ENCODE measurements at places on chromosomes 7 and 10.

GRCh38 chr10:1492641-1493040 lies 244.7 kb downstream of the ADARB2 start:
- no peak for DNase-seq

DNA sequence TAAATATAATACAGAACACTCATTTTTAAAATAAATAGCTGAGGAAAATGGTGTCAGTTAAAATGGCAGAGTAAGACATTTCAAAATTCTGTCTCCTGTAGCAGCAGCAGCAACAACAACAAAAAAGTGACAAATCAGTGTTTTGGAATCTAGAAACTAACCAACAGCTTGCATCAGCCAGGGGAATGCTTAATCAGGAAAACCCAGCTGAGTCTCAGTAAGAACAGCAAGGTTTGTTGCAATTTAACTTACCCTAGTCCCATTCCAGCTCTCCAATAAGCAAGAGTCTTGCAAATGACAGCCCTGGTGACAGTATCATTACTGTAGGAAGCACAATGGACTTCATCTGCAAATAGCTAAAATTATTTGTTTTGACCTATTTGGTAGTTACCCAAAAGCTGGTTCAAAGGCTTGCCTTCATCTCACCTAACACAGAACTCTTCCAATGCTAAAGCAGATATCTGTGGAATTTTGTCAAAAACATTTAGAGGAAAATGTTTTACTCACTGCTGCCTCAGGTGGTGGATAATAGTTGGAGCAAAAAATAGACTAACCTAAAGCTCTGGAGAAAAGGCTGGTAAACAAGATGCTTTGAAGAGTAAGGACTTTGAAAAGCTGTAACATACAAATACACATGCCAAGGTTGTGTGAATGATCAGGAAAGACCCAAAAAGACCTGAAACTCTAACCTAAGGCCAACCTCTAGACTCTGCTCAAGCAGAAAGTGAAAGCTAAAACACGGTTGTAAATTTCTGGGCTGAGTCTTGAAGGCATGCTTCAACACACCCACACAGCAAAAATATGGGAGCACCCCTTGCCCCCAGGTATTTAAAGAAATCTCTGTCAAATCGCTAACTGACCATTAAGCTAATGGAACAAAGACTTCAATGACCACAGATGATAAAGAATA lies 9.9 kb upstream of the ARHGAP22 start:
- DNase-seq = peak; percentile 4

DNA sequence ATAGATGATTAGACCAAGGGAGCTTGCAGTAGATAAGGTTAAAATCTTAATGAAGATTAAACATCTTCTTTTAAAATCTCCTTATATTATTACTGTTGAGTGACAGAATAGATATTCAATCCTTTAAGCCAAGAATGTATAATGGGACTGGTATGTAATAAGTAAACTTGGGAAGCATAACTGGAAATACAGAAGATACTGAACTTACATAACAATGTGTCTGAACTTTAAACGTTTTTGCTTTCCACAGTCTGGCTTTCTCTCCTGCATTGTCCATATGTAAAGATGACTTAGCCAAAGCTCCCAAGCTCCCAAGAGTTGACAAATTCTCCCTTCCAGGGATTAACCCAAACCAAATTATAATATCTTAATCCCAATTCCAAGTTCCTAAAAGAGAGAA lies 129.8 kb downstream of the KCND2 start:
- no peak for DNase-seq

- DNase-seq = no peak
These were observed 18.8 kb downstream of the CPVL start for GRCh38 chr7:29127527-29127926.

- no peak for DNase-seq
These were observed 92.9 kb upstream of the STK17A start for GRCh38 chr7:43490016-43490415.

GRCh38 chr7:121020989-121021969 lies 32.8 kb downstream of the CPED1 start:
- DNase-seq = no peak

GRCh38 chr7:44099669-44100068 lies 4.5 kb upstream of the AEBP1 start:
- DNase-seq = no peak

DNA sequence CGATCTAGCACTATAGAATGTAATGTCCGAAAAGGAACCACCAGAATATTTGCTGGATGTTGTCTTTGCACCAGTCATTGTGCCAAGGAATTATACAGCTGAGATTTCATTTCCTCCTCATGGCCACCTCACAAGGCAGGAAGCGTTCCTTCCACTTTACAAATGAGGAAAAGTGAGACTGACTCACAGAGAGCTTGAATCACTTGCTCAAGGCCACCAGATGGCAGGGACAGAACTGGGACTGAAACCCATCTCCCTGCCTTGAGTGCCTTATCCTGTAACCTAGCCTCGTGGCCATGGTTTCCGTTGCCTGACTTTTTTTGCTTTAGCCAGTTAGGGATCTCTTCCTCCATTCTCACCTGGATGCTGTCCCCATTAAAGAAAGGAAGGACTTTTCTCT lies 44.7 kb upstream of the PDZD8 start:
- no peak for DNase-seq
